ENCODE measurements at places on chromosomes 3 and 15.

GRCh38 chr15:27592036-27592760 is 506.9 kb downstream of the OCA2 start:
- DNase-seq, result no peak

- DNase-seq, result no peak
Observed at GRCh38 chr3:167930453-167930852, 165.3 kb downstream of the GOLIM4 start.

DNA sequence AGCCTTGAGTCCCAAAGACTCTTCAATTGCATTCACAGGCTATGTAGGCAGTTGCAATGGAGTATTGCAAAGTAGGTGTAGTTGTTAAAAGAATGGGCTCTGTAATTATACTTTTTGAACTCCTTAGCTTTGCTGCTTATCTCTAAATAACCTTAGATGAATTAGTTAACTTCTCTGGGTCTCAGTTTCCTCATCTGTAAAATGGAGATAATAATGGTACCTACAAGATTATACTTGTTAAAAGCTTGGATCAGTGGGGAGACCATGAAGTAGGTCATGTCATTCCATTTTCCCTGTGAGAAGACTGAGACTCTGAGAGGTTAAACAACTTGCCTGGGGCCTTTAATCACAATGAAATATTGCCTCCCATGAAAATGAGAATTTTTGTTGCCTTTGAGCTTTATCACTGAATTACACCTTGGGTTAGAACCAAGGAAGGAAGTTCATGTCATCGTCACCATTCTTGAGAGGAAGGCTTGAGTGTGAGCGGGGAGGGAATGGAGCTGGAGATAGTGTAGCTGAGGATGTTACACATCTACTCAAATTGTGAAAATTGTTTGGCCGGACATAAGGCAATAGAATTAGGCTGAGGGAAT is 38.1 kb downstream of the CTDSPL start:
- no peak for DNase-seq

DNA sequence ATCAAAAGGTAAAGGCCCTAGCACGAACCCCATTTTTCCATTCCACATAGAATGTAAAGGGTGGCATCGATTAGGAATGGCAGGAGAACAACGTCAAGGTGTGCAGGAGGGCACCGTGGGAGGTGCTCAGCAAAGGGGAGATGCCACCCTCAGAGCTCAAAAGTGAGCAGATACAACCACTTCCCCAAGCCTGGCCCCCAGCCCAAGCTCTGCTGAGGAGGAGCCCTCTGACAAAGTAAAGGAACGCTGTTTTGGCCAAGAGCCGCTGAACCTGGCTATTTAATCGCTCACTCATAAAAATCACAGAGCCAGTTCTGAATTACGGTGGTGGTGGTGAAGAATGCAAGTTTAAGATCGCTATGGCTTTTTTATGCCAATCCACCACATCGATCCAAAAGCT is 12.4 kb downstream of the GNB5 start:
- no peak for DNase-seq

DNA sequence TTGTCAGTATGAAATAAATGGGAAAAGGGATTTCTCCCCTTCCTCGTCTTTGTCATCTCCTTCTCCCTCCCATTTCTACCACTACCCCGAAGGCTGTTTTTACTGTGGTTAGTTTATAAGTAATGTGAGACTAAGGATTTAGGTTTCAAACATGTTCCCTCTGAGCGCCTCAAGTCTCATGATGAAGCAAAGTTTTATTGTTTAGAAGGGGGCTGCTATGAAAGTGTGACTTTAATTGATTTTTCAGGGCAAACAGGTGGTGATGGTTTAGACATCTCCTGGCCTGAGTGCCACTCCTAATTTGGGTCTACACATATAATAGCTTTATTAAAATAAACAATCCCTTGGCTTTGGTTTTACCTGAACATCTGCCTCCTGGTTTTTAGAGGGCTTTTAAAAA is 185.5 kb downstream of the MCTP2 start:
- DNase-seq, result no peak

- no peak for DNase-seq
Observed at GRCh38 chr15:52653431-52653964, 25.7 kb downstream of the ATOSA start.

DNA sequence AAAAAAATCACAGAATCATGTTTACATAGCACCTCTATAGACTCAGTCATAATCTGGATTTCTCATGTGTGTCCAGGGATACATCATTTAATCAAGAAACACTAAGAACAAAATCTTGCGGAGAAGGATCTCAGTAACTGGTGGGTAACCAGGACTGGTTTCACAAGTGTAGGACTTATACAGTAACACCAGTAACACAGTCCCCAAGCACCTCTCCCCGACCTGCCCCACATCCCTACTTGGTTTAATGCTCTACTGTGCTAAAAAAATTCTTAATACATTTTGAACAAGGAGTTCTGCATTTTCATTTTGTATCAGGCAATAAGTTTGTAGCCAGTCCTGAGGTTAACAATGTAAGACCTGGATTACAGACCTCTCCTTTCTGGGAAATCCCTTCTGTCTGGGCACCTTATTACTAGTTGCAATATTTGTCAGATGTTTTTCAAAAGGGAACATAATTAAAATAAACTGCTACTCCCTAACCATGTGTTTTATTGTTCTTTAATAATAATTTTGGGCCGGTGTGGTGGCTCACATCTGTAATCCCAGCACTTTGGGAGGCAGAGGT is 57.6 kb upstream of the BBX start:
- no peak for DNase-seq

GRCh38 chr3:141526709-141527108 is 39.9 kb downstream of the RASA2 start:
- no peak for DNase-seq

- no peak for DNase-seq
Observed at GRCh38 chr3:113812854-113813253, 25.7 kb upstream of the GRAMD1C start.

- no peak for DNase-seq
Observed at GRCh38 chr3:85560088-85560785, 601.4 kb downstream of the CADM2 start.

DNA sequence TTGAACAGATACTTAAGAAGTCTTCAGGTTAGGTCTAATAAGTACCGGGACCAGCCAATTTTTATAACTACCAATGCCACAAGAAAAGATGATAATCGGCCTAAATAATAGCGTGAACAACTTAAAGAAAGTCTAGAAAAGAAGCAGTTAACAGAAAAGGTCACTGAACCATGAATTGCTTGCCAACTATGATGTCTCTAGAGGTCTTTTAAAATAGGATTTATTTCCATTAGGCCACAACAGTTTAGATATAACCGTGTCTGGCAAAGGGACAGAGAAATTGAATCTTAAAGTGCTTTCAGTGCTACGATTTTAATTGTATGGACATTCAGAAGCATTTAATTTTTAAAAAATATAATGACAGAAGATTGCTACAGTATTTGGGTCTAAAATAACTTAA is 1070.4 kb downstream of the ROBO1 start:
- DNase-seq, result no peak

GRCh38 chr3:37402351-37402750 is 228.0 kb upstream of the LRRFIP2 start:
- DNase-seq, result no peak

GRCh38 chr3:13083898-13084297 is 10.7 kb upstream of the IQSEC1 start:
- DNase-seq, result no peak

GRCh38 chr3:149010504-149010951 is 19.2 kb downstream of the GYG1 start:
- DNase-seq, result no peak

DNA sequence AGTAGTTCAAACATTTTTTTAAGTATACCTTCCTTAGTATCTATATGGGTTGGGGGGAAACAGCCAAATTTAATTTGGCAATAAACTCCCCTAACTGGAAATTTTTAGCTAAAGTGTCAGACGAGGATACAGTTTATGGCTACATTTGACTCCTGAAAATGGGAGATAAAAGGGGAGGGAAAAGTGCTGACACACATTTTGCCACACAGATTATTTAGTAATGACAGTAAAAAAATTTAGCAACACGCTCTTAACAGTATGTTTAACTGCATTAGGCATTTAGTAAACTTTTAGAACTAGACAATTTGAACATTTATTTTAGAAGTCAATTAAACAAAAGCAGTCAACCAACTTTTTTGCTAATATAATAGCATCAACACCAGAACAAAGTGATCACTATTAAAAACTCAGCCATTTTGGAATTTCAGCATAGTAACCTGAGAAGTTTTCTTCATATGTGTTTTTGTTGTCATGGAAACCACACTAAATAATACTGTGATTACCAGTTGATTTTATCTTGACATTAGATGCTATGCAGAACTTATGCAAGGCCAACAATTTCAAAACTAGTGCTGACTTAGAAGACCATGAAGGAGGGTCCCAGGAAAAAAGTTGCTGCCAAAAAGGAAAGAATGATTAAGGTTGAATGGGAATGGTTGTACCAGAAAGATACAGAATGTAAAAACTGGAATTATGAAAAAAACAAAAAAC is 47.0 kb upstream of the TFG start:
- no peak for DNase-seq

DNA sequence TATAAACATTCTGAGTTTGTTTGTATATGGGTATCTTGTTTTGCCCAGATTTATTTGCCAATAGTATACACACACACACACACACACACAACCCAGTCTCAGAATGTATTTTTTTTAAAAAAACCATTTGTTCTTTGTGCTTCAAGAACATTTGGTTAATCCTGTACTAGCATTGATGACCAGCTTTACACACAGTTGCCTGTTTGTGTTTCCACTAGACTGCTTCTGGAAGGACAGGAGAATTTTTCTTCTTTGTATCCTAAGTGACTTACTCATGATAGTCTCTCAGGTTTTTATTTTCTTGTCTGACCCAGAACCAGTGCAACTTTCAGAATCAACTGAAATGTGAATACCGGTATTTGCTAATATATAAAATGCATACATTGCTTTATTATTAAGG is 40.5 kb downstream of the U2SURP start:
- DNase-seq, result no peak

GRCh38 chr15:101220060-101220459 is 31.8 kb downstream of the CHSY1 start:
- DNase-seq, result no peak

- no peak for DNase-seq
Observed at GRCh38 chr3:87246662-87247429, 19.7 kb downstream of the CHMP2B start.

DNA sequence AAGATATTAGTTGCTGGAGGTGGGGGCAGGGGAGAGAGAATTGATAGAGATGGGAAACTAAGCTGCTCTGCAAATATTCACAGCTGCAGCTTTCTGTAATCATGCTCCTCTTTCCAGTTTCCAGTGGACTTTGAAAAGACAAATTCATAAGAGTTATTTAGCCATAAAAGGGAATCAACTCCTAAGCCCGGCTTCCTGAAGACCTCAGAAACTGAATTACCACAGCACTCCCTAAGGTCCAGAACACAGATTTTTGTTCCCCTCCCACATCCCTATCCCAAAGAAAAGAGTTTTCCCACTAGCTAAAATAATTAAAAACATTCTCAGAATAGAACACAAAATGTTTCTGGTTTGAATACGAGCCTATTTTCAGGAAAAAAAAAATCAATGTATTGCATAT is 871.8 kb upstream of the NR2F2 start:
- no peak for DNase-seq

DNA sequence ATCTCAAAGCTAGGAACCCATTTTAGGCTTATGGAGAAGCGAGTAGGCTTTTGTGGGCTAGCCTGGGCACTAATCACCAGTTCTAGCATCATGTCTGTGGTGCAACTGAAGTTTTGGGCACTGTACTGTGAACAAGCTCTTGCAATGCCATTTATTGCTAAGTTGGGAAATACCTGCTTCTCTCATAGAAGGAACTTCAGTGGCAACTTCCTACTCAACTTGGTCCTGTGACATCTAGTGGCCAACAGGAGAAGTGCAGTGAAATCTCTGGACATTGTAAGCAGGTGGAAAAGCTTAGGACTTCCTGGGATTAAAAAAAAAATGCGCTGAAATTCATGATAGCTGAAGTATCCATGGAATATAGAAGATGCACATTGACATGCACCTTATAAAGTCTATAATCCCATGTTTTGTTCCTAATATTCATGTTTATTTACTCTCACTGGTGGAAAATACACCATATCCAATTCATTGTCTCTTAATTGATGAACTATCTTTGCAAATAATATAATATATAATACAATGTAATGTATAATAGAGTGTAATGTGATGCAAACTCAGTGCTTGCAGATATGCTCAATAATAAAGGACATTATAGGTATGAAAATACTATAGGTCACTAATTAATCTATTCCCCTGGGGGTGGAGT is 6.5 kb upstream of the ALDH1A3 start:
- DNase-seq, result no peak

- no peak for DNase-seq
Observed at GRCh38 chr3:187726564-187726963, 18.7 kb downstream of the BCL6 start.

GRCh38 chr15:75713338-75713895 is 769 bp upstream of the CSPG4 start:
- no peak for DNase-seq

DNA sequence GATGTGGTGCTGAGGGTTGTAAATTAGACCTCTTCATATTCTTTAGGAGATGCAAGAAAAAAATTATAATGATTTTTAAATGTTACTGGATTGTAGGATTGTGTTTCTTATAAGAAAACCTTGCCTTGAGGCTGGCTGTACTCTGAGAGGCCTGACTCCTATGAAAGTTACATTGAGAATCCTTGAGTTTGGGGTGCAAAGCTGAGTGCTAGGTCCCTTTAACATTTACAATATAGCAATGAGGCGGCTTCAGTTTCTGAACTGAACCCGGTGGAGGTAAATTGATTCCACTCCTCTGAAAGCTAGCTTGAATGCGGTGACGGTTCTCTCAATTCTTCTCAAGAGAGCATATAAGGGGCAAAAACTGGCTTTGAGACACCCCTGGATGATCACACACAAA is at the start of gene TMPRSS7:
TSS of gene TMPRSS7 (plus strand) at position 301 of the 400 bp plus-strand sequence. CDS start 110 bp downstream, outside the sequence.
- no peak for DNase-seq

- DNase-seq, result no peak
Observed at GRCh38 chr3:82224661-82225060, 463.2 kb upstream of the GBE1 start.

DNA sequence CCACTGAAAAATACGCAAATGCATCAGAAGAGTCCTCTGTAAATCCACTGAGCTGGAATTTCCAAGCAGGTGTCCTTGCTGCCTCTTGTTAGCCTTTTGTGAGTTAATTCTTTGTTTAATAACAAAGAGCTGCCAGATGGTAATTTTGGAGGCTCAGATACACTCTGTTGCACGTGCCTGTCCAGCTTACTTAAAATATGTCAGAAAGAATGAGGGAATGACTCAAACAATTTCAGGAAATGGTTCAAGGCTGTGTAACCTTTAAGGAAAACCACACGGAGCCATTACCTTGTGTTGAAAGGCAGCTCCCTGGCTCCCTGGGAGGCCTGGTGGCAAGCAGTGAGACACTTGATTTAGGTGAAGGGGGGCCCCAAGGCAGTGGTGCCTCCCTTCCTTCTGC is 302.2 kb upstream of the CTDSPL start:
- DNase-seq, result no peak

DNA sequence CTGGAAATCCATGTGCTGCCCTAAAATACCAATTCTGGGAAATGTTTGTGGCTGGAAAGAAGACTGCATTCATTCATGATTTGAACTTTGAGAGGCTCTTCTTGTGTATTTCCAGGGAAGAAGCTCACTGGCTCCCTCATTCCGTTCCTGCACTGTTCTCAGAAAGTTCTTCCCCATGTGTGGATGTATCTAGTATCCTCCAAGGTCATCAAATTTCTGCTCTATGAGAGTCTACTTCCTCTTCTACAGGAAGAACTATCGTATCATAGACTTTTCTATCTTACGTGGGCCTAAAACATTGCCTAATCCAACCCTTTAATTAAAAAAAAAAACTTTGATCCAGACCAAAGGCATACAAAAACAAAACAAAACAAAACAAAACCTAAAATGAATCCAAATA is 2.9 kb downstream of the CCR3 start:
- DNase-seq, result no peak
